Activated CD4-positive, alpha-beta T cell treated with anti-CD3 and anti-CD28 coated beads, Interleukin-2, amount 50 U/mL, for 4 hours (primary cell): ENCODE measurements at places on chromosomes 13 and 19.

DNA sequence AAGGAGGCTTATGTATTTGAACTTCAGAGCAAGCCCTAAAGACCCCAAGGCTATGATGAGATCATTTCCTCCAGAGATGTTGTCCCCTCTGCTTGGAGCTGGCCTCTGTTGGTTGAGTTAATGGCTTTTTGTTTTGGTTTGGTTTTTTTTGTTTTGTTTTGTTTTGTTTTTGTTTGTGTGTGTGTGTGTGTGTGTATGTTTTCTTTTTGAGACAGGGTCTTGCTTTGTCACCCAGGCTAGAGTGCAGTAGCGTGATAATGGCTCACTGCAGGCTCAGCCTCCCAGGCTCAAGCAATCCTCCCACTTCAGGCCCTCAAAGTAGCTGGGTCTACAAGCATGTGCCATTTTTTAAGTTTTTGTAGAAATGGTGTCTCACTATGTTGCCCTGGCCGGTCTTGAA lies 1076.2 kb downstream of the UQCRFS1 start:
- DNase-seq, result no peak

GRCh38 chr13:50090211-50090610 lies 75.0 kb downstream of the KCNRG start:
- no peak for DNase-seq

GRCh38 chr19:1295169-1296012 lies 9.7 kb downstream of the EFNA2 start:
- DNase-seq, result no peak

DNA sequence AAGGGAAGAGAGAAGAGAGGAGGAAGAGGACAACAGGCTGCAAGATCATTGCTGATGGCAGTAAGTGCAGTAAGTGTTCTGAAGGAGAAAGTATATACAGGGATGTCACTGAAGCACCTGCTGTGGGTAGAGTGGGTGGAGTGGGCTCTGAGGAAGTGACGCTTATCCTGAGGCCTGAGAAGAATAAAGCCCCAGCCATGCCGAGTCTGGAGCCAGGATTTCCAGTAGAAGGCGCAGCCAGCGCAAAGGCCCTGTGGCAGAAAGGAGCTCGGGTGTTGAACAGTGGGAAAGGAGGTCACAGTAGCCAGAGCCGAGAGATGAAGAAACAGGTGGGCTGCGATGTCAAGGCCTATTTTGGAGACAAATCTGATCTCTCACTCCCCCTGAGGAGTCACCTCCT lies 31.8 kb upstream of the ADGRE5 start:
- DNase-seq, result no peak

DNA sequence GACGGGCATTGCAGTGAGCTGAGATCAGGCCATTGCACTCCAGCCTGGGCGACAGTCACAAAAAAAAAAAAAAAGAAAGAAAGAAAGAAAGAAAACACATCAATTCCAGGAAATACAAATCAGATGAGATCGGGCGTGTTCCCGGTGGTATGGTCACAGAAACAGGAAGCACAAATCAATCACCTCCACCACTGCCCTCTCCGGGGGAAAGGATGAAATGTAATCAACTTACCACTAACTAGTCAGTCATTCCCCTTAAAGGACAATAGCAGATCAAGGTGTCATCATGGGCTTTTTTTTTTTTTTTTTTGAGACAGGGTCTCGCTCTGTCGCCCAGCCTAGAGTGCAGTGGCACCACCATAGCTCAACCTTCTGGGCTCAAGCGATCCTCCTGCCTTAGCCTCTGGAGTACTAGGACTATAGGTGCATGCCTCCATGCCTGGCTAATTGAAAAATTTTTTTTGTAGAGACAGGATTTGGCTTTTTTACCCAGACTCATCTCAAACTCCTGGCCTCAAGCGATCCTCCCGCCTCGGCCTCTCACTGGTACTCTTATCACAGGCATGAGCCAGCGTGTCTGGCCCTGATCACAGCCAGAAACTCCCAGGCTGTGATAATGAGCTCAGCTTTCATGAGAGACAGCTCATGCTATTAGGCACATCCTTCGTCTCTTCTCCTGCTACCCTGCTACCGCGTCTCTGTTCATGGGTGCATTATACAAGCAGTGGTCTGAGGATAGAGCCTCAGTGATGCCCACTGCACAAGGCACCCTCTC lies 6.8 kb upstream of the DPRX start:
- no peak for DNase-seq

DNA sequence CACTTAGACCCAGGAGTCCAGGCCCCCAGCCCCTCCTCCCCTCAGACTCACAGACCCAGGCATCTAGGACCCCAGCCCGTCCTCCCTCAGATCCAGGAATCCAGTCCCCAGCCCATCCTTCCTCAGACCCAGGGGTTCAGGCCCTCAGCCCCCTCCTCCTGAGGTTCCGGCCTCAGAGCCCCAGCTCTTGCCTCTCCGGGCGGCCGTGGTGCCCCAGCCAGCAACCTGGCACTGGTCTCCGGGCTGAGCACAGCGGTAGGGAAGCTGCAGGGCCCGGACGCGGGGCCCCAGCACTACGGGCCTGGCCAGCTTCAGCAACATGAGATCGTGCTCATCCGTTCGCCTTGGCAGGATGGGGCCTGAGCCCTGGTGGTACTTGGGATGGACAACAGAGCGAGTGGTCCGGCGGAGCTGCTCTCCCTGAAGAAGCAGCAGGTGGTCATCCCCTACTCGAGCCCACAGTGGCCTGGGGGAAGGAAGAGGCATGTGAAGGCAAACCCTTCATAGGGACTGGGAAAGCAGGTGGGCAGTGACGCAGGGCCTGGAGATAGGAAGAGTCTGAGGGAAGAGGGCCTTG lies 3.7 kb downstream of the KLK10 start:
- no peak for DNase-seq

- peak; percentile 61 for DNase-seq
These were observed 14.4 kb downstream of the LEUTX start for GRCh38 chr19:39792999-39793546.

DNA sequence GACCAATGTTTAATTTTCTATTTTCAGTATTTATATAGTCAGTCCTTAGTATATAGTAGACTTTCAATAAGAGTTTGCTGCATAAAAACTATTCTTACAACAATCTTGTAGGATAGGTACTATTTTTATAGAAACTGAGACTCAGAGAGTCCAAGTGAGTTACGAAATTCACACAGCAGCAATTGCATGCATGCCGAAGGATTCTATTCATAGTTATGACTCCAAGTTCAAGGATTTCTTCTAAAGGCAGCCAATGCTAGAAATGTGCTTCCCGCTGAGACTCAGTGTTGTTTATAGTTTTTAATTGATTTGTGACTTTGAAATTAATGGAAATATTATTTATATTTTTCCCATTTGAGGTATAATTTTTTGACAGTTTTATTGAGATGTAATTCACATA lies 62.7 kb upstream of the CSNK1A1L start:
- no peak for DNase-seq

DNA sequence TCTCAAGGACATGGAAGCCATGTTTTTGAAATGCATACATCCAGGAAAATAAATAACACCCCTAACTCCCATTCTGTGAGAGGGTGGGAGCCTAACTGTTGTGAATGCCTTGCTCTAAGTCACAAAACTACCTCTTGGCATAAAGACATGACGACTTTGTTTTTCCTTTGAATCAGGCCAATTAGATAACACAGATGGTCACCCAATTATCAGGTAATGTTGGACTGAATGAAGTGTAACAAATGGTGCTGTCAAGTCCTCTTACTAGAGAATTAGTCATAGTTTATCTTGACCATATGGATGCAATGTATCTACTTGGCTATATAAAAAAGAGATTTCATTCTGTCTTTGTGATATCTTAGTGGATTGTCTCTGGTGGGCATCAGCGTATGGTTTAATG lies 553.6 kb upstream of the ATXN8OS start:
- DNase-seq, result no peak

- DNase-seq, result no peak
These were observed 31.0 kb downstream of the LYL1 start for GRCh38 chr19:13071444-13072187.

DNA sequence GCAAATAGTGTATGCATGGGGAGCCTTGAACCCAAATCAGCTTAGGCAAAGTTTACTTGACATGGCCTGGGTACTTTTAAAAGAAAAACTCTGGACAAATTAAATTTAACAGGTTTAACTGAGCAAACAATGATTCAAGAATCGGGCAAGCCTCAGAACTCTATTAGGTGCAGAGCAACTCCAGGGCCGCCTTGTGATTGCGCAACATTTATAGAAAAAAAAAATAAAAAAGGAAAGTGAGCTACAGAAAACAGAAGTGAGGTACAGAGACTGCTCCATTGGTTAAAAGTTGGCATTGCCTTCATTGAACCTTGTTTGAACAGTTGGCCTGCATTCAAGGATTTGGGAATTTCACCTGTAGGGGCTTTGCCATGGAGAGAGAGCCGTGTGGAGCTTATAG lies 421.0 kb upstream of the TSHZ3 start:
- DNase-seq, result no peak

DNA sequence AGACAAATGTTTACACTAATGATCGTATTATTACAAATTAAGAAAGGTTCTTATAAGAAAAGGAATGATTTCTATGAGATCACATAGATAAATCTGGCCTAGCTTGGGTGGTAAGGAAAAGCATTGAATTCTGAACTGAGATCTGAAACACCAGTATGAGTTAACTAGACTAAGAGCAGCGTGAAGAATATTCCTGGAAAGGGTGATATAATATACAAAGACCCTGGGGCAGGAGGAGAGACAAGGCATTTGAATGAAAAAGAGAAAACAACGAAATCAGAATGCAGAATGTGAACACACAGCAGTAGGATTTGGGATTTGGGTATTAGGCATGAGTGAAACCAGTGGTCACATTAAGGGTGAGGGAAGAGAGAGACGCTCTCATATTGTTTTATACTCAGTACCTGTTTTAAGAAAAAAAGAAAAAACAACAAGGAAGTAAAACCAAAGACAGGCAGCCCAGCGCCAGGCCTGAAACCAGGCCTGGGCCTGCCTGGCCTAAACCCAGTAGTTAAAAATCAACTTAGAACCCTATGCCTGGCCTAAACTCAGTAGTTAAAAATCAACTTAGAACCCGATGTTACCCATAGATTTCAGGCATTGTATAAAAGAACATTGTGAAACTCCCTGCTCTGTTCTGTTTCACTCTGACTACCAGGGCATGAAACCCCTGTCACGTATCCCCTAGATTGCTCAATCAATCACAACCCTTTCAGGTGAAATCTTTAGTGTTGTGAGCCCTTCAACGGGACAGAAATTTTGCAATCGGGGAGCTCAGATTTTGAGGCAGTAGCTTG lies 287.1 kb downstream of the ITGBL1 start:
- no peak for DNase-seq

DNA sequence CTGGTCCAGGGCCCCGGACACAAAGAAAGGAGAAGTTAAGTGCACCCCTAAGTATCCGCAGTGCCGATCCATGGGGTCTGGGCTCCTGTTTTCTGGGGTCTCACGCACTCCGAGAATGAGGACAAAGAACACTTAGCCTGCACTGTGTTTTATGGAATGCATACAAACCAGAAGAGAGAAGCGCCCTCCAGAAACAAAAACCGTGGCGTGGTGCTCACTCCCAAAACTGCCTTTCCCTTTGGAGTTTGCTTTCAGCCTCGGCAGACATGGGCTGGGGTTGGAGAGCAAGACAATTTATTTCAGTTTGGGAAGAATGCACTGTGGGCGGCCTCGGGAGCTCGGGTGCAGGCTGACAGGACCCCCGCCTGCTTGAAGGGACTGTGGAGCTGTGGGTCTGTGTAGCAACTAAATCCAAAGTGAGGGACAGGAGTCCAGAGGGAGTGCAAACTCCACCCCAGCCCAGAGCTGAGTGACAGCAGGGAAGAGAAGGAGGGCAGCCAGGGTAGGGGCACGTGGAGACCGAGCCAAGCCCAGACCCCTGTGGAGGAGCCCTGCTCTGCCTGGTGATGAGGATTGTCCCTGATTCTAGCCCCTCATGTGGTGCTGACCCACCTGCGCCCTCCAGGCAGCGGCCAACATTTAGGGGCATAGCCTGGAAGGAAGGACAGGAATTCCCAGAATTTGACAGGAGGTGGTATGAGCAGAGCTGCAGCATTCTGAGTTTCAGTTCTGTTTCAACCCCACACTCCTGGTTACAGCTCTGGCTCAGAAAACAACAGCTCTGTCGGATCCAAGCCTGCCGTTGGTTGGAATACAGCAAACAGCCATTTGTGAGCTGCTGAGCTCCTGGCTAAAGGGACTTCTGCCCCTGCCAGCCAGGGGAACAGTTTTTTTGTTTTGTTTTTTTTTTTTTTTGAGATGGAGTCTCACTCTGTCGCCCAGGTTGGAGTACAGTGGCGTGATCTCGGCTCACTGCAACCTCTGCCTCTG lies 37.8 kb upstream of the POP4 start:
- DNase-seq, result no peak

DNA sequence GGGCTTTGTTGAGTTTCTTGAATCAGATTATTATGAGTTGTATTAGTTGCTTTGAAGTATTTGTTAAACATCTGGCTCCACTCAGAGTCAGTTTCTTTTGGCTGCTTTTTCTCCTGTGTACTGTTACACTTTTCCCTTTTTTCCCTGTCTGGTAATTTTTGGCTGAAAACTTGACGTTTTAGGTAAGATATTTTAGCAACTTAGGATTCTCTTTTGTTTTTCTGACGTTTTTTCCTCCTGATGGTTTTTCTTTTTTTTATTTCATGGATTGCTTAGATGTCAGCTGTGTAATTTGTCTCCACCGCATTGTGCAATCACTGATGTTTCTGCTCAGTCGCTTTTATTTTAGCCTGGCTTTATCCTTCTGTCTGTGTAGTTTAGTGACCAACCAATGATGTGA lies 20.7 kb downstream of the RFC3 start:
- no peak for DNase-seq

- DNase-seq, result no peak
These were observed 7.7 kb downstream of the DGKH start for GRCh38 chr13:42056146-42056545.

DNA sequence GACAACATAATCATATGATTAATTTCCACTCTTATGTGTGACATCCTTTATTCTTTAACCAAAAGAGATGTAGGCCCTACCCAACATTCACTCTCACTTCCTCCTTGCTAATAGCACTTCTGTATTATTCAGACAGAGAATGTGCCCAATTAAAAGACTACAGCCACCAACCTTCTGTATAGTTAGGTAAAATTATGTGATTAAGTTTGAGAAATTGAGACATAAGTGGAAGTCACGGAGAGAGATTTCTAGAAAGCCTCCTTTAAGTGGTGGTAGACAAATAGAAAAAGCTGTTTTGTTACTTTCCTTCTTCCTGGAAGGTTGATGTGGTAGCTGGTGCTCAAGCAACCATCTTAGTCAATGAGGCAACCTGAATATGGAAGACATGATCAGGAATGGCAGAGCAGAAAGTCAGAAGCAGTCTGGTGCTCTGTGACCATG lies 14.8 kb downstream of the EPSTI1 start:
- no peak for DNase-seq

- no peak for DNase-seq
These were observed 61.9 kb downstream of the TNFRSF19 start for GRCh38 chr13:23632048-23632582.

- no peak for DNase-seq
These were observed 137.6 kb downstream of the FOXO1 start for GRCh38 chr13:40528881-40529280.

- no peak for DNase-seq
These were observed 37.3 kb downstream of the EFNB2 start for GRCh38 chr13:106498158-106498557.

DNA sequence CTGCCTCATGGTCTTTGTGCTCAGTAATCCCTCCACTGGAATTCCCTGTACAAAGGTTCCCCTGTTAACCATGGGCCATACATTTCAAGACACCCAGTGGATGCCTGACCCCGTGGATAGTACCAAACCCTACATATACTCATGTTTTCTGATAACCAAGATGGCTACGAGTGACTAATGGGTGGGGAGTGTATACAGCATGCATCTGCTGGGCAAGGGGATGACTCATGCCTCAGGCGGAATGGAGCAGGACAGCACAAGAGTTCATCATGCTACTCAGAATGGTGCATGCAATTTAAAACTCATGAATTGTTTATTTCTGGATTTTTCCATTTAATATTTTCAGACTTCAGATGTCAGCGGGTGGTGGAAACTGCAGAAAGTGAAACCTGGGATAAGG lies 13.3 kb upstream of the FGF9 start:
- DNase-seq, result no peak
